ENCODE measurements at places on chromosomes 1 and 21. TPM values are rescaled to one million over a fixed set of nuclear protein-coding genes. Genes with fewer than 3 reads are reported as not detected.

The ROR1 gene
- 15.8 TPM for total RNA-seq

The KIAA0319L gene
- total RNA-seq: 79.6 TPM

The KCNQ4 gene
- 0.89 TPM for total RNA-seq

The MMEL1 gene
- total RNA-seq: 7.6 TPM

The WNT3A gene
- total RNA-seq: 6.0 TPM

The CFAP45 gene
- 10.2 TPM for total RNA-seq

The CHIA gene
- total RNA-seq: 10.9 TPM

The FCRL6 gene
- 2.3 TPM for total RNA-seq

- no peak overlapping the region for H3K4me3 ChIP-seq
- H3K27ac ChIP-seq: no peak overlapping the region
- peaks cover 3% of the 10 kb centered on the region for H3K27me3 ChIP-seq
Observed at GRCh38 chr1:165207853-165208515, 148.5 kb downstream of the LMX1A start.

GRCh38 chr1:208007938-208008342 lies 97.0 kb upstream of the CD34 start:
- H3K27ac ChIP-seq: no peak overlapping the region
- no peak overlapping the region for H3K4me3 ChIP-seq
- no peak for DNase-seq

- H3K4me3 ChIP-seq: no peak overlapping the region
- no peak overlapping the region for H3K27ac ChIP-seq
- no peaks in the 10 kb centered on the region for H3K4me1 ChIP-seq
Observed at GRCh38 chr21:22898051-22898665, 1899.9 kb downstream of the NCAM2 start.

- no peaks in the 10 kb centered on the region for H3K36me3 ChIP-seq
- no peak overlapping the region for H3K4me3 ChIP-seq
- no peak overlapping the region for H3K27ac ChIP-seq
- no peak for DNase-seq
Observed at GRCh38 chr21:34351786-34352241, 12.0 kb upstream of the KCNE2 start.

DNA sequence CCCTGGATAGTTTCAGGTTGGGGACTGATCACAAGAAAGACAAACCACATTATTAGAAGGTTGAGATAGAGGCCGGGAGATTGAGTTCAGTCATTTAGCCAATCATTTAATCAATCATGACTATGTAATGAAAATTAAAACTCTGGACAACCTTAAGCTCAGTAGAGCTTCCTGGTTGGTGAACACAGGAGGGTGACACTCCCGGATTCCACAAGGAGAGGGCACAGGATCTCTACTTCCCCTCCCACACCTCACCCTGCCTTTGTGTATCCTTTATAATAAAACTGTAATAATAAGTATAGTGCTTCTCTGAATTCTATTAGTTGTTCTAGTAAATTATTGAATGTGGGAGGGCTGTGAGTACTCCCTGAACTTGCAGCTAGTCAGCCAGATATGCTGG lies 150.1 kb downstream of the PIK3R3 start:
- no peak overlapping the region for H3K27ac ChIP-seq
- no peaks in the 10 kb centered on the region for H3K36me3 ChIP-seq
- no peaks in the 10 kb centered on the region for H3K27me3 ChIP-seq
- H3K4me1 ChIP-seq: no peaks in the 10 kb centered on the region
- no peak overlapping the region for H3K4me3 ChIP-seq

DNA sequence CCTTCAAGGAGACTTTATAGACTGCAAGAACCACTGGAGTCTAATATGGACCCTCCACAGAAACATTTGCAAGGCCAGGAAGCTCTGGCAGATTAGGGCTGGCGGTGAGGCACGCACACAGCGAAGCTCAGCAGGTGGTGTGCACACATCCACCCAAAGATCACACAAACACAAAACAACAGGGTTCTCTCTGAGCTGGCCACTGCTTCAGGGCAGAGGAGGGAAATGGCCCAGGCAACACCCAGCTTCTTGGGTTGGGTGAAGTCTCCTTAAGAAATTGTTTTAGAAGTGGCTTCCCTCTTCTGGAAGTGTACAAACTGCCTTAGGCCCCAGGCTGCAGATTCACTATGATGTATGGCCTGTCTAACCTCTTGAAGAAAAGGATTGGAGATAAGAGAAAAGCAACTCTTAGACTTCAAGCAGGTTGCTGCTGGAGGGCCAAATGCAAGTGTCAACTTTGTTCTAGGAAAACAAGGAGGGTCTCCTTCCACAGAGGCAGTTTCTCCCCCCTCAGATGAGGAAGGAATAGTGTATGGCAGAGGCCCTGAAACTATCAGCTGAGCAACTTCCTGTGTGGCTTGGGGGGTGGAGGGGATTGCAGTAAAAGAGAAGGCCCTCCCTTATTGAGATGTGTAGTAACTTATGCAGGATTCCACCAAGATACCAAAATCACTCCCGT lies 2.0 kb downstream of the RCSD1 start:
- H3K4me3 ChIP-seq: peak overlapping the region; percentile 73
- H3K4me1 ChIP-seq: peaks cover 67% of the 10 kb centered on the region
- no peaks in the 10 kb centered on the region for H3K36me3 ChIP-seq

- peak overlapping the region; percentile 58 for H3K4me3 ChIP-seq
- peaks cover 21% of the 10 kb centered on the region for H3K27me3 ChIP-seq
- H3K4me1 ChIP-seq: peaks cover 15% of the 10 kb centered on the region
Observed at GRCh38 chr1:200891774-200892157, 2.9 kb upstream of the INAVA start.

DNA sequence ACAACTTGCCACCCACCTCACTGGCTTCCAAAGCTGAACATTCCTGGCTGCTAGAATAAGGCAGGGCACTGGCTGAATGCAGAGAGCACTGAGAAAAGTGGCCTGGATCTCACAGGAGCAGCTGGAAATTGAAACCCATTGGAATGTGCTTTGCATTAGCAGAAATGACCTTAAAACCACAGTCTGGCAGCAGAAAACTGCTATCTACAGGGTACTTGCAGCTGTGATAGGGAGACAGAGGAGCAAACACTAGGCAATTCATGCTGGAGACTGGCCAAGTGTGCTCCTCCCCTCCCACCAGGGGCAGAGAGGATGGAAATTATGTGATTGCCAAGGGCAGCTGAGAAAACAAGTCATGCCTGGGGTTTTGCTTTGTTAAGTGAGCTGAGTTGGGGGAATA lies 47.2 kb downstream of the HSD3B1 start:
- H3K4me3 ChIP-seq: no peak overlapping the region
- H3K27ac ChIP-seq: no peak overlapping the region
- no peak for DNase-seq
- peaks cover 7% of the 10 kb centered on the region for H3K4me1 ChIP-seq
- no peaks in the 10 kb centered on the region for H3K36me3 ChIP-seq

- no peak overlapping the region for H3K27ac ChIP-seq
- H3K27me3 ChIP-seq: no peaks in the 10 kb centered on the region
- no peak for DNase-seq
- no peak overlapping the region for H3K4me3 ChIP-seq
Observed at GRCh38 chr1:222104694-222105392, 363.0 kb upstream of the DUSP10 start.

DNA sequence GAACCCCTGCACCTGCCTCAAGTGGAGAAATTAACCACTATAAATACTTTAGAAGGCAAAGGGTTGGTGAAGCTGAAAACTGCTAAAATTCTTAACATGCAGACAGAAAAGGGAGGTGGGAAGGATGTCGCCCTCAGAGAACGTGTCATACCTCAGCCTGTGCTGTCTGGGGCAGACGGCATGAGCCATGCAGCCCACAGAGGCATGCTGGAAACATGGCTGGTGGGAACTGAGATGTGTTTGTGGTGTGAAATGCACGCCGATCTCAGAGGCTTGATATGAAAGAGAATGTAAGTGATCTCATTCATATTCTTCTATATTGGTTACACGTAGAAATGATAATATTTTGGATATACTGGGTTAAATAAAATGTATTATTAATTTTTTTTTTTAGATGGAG lies 16.3 kb downstream of the AGPAT3 start:
- no peak overlapping the region for H3K4me3 ChIP-seq
- no peaks in the 10 kb centered on the region for H3K27me3 ChIP-seq
- peaks cover 51% of the 10 kb centered on the region for H3K4me1 ChIP-seq
- no peak for DNase-seq
- no peak overlapping the region for H3K27ac ChIP-seq

DNA sequence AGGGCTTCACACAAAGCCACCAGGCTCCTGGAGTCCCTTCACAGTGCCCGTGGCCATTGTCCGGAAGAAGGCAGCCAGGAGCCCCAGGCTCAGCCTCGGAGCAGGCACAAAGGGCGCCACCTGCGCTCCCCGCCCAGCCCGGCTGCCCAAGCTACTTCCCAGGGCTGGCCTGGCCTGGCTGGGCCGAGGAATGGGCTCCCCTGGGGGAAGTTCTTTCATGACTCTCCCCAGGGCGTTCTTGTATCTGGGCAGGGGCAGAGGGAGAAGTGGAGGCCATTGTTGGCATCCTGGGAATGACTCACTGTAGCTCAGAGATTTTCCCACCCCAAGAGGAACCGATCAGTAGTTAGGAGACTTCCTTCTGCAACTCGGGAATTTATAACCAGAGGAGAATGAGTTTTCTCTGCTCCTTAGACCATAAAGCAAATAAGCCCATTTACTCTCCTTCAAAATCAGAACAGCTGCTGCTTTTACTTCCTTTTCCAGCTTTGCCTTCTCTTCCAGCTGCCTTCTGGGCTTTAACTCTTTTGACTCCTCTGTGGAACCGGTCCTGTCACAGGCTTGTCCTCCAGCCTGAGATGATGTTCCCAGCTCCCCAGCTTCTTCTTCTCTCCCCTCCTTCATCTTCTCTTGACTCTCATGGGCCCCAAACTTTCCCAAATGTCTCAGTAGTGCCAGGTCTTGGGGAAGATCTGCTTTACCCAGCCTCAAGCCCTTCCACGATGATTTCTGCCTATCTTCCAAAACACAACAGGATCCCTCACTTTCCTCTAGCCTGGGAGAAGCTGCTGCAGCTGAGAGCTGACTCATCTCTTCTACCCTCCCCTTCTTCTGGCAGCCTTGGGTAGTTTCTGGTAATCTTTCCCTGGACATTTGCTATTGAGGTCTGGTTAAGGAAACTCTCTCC lies 118.7 kb upstream of the CD34 start:
- H3K27me3 ChIP-seq: no peaks in the 10 kb centered on the region
- no peak overlapping the region for H3K4me3 ChIP-seq
- no peak for DNase-seq
- H3K36me3 ChIP-seq: peaks cover 94% of the 10 kb centered on the region
- H3K4me1 ChIP-seq: peaks cover 25% of the 10 kb centered on the region
- peak overlapping the region; percentile 83 for H3K27ac ChIP-seq

GRCh38 chr1:39107341-39108290 lies 81.5 kb downstream of the NDUFS5 start:
- no peak for DNase-seq

DNA sequence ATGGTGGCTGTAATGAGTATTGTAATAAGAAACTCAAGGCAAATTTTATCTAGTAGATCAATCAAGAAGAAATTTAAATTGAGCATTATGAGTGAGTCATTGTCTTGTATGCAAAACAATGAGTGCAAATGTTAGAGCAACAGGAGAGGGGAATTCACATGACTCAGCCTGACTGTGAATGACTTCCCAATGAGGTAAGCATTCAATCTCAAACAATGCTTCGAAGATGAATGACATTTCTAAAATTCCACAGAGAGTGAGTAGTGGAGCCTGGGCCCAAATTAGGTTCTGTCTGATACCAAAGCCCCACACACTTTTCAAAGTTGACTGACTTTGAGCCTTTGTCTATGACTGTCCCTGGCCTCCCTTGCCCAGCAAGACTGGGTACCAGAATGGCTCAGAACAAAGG lies 738.0 kb downstream of the PTPRU start:
- no peaks in the 10 kb centered on the region for H3K4me1 ChIP-seq
- H3K27ac ChIP-seq: no peak overlapping the region
- H3K27me3 ChIP-seq: peaks cover 19% of the 10 kb centered on the region
- H3K36me3 ChIP-seq: no peaks in the 10 kb centered on the region
- H3K4me3 ChIP-seq: no peak overlapping the region

DNA sequence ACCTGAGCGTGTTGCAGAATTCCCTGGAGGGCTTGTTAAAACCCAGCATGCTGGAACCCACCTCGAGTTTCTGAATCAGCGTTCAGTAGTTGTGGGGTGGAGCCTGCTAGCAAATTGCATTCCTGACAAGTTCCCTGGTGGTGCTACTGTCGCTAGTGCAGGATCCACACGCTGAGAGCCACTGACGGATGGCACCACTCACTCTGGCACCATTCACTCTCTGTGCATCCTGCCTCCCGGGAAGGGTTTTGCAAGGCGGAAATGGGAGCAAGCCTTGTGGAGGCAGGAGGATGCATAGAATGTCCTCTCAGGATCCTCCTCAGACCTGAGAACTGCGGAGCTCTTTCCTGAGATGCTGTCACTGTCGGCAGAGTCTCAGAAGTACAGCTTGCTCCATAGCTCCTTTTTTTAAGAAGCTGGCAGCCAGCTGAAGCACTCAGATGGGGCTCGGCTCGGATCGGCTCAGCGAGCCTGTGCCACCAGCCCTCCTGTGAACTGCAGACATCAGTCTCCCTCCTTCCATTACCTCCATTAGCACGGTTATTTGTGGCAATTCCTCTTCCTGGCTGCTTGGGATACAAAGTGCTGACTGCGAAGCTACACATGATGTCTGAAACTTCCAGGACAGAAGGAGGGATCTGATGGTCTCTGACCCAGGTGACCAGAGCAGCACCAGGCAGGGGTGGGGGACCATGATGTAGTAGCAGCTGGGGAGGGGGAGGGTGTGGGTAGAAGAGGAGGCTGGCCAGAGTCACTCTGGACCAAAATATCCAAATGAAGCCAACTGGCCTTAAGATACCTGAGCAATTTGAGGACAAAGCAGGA lies 89.6 kb downstream of the C1orf94 start:
- H3K36me3 ChIP-seq: no peaks in the 10 kb centered on the region
- H3K4me3 ChIP-seq: no peak overlapping the region
- H3K4me1 ChIP-seq: no peaks in the 10 kb centered on the region
- no peak for DNase-seq
- H3K27me3 ChIP-seq: peaks cover 8% of the 10 kb centered on the region

DNA sequence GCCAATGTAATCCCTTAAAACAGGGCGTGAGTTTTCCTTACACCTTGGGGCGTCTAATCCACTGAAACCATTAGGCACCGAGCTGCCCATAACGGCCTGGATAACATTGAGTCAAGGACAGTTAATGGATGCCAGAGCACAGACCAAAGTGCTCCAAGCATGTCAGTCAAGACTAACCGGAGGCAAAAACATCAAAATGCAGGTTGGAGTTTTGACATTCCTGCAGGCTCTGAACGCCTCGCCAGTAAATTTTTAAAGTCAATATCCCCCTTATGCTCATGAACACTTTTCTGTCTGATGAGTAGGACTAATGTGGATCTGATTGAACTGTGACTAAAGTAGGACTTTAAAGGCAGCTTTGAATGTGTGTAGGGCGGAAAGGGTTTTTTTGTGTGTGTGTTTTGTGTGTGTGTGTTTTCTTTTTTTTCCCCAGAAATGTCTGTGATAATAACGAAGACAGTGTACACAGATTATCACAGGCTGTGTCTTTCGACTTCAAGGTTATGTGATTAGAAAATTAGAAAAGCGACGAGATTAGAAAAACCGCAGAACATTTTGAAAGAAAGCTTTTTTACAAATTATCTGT lies 194.2 kb upstream of the PROX1 start:
- H3K27me3 ChIP-seq: no peaks in the 10 kb centered on the region
- H3K27ac ChIP-seq: no peak overlapping the region
- H3K4me3 ChIP-seq: no peak overlapping the region
